ENCODE measurements at places on chromosomes 6 and 20.

GRCh38 chr6:45630801-45631200, 253.1 kb upstream of the SUPT3H start:
- DNase-seq, result no peak

DNA sequence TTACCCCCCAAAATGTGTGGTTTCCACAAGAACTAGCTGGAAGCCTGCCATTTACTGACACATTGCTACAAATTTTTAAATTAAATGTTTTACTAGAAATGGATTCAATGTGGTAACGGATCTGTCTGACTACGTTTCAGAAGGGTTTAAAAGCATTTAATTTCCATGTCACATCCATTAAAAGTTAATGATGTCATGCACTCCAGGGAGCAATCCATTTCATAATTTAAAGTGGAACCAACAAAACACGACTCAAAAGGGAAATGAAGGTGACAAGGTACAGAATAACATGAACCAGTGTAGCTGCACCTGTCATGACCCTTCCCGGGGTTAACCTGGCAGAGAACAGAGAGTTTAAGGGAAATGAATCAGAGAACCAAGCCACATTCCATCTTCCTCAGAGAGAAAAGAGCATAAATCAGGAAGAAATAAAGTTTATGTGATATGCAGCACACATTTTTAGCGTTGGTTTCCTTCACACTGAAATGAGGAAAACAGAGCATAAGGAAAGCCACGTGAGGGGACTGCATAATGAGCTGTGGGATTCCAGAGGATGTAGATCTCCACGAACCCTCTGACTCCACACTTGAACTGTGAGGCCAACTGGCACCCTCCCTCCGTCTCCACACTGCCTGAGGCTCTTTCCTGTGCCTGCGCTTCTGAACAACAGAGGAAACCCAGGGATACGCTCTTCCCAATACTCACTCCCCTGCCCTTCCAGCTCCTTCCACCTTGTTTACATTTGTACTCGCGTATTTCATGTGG, 170.3 kb upstream of the AHI1 start:
- DNase-seq, result no peak

DNA sequence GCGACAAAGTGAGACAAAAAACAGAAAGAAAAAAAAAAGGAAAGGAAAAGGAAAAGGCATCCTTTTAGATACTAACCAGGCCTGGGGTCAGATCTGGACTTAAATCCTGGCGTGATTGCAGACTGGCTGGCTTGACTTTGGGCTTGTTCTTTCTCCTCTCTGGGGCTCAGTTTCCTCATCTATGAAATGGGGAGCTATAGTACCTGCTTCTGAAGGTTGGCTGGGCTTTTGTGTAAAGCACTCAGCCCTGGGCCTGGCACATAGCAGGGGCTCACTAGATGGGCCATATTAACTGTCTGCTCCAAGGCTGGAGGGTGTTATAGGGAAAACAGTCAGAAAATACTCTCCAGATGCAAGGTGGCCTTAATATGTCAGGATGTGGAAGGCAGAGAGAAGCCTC, 1.2 kb upstream of the R3HDML start:
- no peak for DNase-seq

GRCh38 chr6:108134213-108134970, 31.4 kb upstream of the NR2E1 start:
- DNase-seq, result no peak

DNA sequence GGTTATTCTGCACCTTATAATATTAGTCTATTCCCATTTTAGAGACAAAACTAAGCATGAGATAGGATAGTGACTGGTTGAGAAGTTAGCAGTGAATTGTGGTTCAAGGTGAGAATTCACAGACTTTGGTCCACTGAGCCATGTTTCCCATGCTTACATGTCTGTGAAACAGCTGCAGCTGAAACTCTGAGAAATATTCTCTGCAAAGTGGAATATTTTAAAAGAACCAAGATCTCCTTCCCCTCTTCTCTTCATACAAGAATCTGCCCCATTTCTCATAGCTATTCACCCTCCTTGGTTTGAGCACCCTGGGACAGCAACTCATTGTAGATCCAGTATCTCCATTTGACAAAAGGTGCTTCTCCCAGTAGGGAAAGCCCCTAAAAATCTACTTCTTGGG, 70.2 kb upstream of the TMEM170B start:
- no peak for DNase-seq

DNA sequence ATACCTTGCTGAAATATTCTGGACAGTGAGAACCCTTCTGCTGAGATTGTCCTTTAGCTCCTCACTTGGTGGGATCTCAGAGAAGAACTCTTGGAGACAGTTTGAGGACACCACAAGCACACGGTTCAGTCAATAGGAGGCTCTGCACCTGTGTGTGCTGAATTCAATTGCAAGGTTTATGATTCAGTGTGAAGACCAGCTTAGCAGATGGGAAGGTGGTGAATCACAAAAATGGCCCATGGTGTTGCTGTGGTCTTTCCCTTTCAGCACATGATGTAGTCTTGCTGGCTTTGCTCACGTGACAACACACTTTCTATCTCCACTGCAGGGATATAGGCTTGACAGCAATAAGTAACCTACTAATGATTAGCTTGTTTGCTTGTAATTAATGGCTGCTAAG, 270.3 kb downstream of the SLC24A3 start:
- no peak for DNase-seq

DNA sequence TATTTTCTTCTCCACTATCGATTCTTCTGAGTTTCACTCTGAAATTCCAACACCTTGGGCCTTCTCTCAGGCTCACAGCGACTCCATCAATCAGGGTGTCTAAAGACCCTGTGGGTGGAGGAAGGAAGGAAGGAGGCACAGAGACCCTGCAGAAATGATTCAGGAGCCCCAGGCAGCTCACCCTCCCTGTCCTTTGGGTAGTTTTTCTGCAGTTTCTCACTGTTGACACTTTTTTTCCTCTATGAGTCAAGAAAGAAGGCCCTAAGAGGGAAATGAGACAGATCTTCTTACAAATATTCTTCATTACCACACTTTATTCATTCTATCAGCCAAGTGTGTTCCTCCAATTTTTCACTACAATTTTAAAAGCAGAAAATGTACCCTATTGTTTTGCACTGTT, 34.2 kb upstream of the TBXT start:
- DNase-seq, result no peak

- peak; percentile 71 for DNase-seq
Observed at GRCh38 chr20:32980131-32980941, 23.9 kb downstream of the SUN5 start.
